ENCODE measurements at places on chromosomes 2 and 18.

GRCh38 chr2:157946919-157947557 is 70.9 kb upstream of the ACVR1 start:
- no peak for DNase-seq

GRCh38 chr2:86747711-86748639 is 27.9 kb downstream of the RMND5A start:
- no peak for DNase-seq

GRCh38 chr18:41034413-41034812 is 920.6 kb upstream of the PIK3C3 start:
- no peak for DNase-seq

DNA sequence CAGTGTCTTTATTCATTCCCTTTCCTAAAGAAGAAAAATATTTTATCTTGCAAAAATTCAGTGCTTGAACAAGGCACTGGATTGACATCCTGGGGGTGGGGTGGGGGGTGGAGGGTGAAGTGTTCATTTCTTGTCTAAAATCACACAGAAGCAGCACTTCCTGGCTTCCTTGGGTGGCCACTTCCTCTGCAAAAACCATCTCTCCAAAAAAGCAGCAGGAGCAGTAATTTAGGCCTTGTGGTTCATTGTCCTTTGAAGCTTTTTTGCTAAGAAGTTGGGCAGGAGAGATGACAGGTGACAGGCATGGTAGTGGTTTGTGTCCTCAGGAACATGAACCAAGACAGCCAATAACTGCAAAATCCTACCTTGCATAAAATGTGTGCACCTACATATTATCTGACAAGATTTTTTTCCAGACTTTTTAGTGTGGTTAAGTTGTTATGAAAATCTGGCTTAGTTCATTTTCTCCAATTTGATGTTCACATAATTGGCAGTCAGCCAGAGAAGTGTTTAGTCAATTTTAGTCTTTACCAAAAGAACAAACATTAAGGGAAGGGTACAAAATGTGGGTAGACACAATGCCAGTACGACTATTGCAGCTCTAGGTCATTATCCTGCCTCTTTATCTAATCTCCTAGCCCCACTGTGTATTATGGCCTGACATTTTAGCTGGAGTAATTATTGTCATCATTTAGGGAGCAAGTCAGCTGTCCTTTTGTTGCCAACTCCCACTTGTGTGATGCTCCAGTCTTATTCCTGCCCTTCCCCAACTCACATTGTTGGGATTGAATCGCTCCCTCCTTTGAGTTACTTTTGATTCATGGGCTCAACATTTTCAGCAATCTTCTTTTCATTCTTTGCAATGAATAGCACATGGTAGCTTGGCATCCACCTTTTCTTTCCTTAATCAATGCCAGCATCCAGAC is 177.2 kb downstream of the MYO3B start:
- no peak for DNase-seq

- DNase-seq, result peak; percentile 10
These were observed 35.2 kb downstream of the ANXA4 start for GRCh38 chr2:69776886-69777785.

- no peak for DNase-seq
These were observed 11.5 kb upstream of the TMEM237 start for GRCh38 chr2:201654616-201655384.

- no peak for DNase-seq
These were observed 53.5 kb upstream of the CAPN13 start for GRCh38 chr2:30860726-30861125.

DNA sequence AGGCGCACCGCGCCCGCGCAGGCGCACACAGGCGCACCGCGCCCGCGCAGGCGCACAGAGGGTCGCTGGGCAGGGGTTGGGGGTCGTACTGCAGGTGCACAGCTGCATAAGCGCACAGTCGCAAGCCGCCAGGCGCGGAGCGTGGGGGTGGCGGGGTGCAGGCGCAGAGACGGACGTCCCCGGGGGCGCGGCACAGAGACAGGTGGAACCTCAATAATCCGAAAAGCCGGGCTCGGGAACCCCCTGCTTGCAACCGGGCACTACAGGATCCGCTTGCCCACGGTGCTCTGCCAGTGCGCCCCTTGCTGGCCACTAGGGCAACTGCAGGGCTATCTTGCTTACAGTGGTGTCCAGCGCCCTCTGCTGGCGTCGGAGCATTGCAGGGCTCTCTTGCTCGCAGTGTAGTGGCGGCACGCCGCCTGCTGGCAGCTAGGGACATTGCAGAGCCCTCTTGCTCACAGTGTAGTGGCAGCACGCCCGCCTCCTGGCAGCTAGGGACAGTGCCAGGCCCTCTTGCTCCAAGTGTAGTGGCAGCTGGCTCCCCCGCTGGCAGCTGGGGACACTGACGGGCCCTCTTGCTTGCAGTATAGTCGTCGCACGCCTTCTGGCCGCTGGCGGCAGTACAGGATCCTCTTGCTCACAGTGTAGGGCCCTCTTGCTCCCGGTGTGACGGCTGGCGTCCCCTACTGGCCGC is 34.9 kb downstream of the FAM110C start:
- no peak for DNase-seq

DNA sequence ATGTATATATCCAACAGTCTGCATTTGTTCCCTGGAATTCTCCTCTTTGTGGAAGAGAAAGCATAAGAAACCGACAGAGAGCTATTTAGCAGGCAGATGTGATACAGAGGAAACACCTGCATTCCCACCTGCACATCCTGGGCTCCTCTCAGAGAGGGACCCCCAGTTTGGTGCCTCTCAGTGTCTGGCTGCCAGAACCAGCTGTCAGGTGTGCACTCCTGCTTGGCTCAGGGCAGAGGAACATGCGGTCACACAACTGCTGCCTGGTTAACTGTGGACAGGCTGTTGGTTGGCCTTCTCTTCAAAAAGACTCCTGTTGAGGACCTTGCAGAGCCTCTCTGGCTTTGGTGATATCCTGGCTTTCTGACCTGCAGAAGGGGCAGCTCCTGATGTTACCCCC is 54.6 kb downstream of the ITGB6 start:
- DNase-seq, result no peak

DNA sequence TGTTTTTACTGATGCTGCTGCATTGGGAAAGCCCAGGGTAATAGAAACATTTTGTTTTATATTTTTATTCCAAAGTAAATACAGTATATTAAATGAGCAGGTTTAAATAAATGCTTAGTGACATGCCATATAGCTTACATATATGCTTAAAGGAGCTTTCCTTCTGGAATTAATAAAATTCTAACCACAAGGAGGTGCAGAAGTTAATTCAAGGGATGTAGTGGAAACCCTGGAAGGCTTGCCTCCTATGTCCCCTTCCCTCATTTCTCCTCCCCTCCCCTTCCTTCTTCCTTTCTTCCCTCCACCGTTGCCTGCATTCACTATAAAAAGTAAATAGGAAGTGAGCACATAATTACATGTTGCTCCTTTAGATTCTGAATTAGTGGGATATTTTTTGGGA is 96.3 kb downstream of the UBE2E3 start:
- DNase-seq, result no peak

- DNase-seq, result no peak
These were observed 951.6 kb upstream of the SLC39A10 start for GRCh38 chr2:194705398-194705797.

DNA sequence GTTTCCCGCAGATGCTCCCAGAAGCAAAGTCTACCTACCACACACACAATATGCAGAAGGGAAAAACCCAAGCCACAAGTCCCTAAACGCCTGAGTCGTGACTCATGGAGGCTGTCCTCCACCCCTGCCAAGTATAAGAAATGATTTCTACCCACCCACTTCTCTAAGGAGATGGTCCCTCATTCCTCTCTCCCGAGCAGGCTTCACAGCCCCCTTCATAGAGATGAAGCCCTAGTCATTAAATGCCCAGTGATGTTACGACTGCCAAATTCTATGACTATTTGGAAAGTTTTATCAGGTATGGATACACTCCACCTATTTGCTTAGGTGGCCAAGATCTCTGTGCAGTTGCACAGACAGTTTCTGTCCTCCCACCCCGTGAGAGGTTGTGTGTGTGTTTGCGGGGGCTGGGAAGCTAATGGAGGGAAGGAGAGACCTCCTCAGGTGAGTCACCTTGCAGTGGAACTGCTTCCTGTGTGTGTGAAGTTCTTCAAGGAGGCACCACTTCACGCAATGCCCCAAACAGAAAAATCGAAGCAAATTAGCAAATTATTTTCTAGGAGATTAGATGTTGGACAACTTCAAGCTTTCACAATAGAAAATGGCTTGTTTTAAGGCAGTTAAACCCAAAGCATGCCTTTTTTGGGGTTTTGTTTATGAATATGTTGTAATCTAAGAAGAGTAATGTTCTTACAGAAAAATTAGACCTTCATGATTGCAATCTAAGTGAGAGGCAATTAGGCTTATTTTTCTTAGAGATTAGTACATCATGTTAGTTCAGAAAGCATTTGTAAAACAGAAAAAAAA is 175.2 kb downstream of the TGIF1 start:
- peak; percentile 43 for DNase-seq

Measured in left lobe of liver (tissue), 2 donors.